CD8-positive, alpha-beta T cell (primary cell): ENCODE measurements at places on chromosomes 7 and 10.

DNA sequence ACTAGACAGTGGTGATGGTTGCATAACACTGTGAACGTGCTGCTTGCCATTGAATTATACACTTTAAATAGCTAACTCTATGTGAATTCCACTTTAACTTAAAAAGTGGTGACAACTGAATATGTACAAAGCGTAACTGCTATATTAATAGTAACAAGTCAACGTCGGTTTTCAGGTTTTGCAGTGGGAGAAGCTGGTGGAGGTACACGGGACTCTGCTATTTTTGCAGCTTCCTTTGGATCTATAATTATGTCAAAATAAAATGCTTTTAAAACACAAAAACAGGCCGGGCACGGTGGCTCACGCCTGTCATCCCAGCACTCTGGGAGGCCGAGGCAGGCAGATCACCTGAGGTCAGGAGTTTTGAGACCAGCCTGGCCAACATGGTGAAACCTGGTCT is 21.0 kb downstream of the AP5Z1 start:
- no peak for DNase-seq

DNA sequence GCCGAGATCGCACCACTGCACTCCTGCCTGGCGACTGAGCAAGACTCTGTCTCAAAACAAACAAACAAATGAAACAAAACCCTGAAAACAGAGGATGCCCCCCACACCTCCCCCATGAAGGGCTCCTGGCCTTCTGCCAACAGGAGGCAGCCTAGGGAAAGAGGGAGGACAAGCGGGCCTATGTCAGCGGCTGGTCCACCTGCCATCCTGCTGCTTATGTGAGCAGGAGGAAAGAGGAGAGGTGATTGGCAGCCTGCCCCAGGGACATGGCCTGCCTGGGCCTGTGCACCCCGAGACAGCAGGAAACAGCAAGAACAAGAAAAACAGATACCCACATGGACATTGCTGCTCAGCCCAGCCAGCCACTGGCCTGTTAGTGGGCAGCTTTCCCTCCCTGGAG is 9.1 kb upstream of the ZNF316 start:
- no peak for DNase-seq

- no peak for DNase-seq
Measured at GRCh38 chr10:3323865-3324498, 151.4 kb upstream of the PITRM1 start.

DNA sequence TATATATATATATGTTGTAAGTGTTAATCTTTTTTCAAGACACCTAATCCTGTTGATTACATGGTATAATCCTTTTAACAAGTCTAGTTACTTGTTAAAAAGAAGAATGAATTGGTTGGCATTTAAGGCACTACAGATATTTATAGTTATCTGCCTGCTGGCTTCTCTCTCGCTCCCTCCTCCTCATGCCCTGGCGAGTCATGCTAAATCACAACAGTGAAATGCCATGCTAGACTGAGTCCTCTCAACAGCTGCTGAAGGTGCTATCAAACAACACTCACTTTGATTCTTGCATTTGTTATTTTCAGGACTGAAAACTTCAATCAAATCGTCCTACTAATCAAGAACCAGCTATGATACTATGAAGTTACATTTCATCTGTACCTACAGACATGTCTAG is 15.4 kb downstream of the NRAP start:
- no peak for DNase-seq

DNA sequence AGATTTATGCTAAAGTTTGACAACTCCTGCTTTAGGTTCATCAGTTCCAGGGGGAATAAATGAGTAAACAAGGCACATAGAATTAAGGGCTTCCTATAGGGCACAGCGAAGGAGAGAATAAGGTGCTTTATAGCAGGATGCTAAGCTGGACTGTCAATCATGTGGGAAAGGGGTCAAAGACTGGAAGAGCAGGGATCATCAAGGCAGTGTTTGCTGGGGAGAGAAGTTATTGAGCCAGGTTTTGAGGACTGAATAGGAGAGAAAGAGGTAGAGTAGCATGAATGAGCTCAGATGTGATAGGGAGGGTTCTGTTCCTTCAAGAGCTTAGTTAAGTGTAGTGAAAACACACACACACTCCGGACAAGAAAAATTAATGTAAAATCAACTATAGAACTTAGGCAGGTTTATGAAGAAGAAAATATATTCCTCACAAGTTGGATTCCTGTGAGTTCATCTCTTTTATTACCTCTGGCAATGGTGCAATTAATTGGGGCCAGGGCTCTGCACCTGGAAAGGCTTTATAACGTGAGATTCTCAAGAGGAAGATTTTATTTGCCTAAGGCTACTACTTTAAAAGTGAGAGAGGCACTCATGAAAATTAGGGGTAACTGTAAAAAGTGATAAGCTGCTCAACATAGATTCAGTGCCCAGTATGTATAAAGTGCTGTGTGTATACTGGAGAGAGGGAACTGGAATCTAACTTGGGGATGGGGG is 222.4 kb downstream of the AUTS2 start:
- no peak for DNase-seq

GRCh38 chr7:130971297-130971696 is 237.3 kb upstream of the KLF14 start:
- DNase-seq, result no peak

DNA sequence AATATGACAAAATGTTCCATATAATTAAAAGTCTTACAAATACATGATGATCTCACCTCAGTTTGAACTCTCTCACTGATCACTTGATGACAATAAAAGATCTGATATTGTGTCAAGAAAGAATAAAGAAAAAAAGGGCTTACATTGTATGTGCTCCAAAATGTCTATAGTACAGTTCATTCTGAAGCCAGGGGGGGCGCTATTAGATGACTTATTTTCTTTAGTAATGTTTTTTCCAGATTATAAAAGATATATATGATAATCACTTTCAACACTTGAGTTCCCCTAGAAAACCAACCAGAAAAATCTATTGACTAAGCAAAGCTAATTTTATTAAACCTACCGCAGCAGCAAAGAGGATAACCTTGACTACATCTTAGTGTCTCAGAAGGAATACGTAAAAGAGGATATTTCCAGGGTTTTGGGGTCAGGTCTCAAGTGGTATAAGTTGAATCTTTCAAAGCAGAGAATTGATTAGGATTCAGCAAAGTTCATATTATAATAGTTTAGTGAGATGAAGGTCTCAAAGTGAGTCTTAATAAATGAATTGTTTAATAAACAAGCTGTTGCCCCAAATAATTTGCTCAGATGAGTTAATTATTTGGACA is 55.8 kb downstream of the PTN start:
- DNase-seq, result no peak

DNA sequence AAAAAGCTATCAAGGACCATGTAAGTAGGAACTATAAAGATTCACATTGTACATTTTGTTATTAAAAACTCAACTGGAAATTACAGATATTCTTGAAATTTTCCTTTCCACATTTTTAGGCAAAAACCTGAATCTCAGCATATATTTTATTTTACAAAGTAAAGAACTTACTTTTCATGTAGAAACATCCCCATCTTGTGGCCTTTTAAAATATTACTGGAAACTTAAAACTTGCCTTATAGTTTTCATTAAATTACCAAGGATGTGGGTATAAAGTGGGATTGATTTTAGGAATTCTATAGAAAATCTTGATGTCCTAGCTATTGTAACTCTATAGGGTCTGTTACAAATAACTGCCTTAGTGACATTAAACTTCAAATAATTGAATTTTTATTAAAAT is 10.6 kb downstream of the DBF4 start:
- no peak for DNase-seq

DNA sequence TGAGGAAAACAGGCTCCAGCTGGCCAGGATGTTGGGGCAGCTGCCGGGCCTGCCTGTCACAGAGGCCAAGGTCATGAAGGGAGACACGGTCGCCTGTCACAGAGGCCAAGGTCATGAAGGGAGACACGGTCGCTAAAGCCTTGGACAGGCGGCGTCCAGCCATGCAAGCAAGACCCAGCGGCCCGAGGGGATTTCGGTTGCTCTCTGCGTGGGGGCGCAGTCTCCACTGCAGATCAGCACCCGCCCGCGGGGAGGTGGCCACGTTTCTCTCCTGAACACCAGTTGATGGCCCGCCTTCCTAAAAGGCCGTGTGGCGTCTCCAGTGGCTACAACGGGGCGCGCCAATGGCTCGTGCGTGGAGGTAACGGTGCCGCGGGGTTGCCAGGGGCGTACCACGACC is 67.0 kb upstream of the PCGF5 start:
- no peak for DNase-seq

- no peak for DNase-seq
Measured at GRCh38 chr10:87613751-87614150, 45.9 kb upstream of the PAPSS2 start.

DNA sequence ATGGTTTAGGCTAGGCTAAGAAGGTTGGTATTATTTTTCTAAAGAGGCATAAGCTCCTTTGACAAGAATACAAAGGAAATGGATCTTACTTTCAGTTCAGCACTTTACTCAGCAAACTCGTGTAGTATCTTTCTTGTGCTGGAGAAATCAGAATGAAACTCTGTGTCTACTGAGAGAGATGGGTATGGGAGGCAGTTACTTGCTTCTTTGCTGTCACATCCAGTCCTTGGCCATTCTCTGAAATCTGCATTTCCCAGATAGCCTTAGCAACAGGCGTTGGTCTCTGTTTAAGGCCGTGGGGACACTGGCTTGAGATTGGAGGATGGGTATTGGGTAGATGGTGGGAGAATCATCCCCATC is 180.5 kb downstream of the NRP1 start:
- no peak for DNase-seq

DNA sequence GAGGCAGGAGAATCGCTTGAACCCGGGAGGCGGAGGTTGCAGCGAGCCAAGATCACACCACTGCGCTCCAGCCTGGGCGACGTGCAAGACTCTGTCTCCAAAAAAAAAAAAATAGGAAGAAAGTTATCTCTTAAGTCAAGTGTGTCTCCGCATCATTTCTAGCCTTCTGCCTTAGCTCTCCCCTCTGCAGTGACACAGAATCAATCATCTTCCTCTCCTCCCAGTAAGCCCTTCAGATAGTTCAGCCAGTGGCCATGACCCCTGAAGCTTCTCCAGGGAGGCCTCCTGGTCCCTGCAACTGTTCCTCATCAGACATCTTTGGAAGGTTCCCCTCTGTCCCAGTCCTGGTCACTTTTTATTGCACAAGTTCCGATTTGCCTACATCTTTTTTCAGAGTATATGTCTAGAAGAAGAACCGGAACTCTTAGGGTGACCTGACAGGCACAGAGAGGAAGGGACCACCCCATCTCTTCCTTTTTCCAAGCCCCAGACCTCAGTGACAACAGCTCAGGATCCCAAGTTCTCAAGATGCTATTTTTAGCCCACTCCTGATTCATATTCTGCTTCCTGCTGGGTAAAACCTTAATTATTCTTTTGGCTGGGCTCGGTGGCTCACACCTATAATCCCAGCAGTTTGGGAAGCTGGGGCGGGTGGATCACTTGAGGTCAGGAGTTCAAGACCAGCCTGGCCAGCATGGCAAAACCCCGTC is 6.6 kb upstream of the RHBDD2 start:
- no peak for DNase-seq

GRCh38 chr10:132153616-132154217 is 33.0 kb upstream of the DPYSL4 start:
- no peak for DNase-seq

- no peak for DNase-seq
Measured at GRCh38 chr10:70840836-70841235, 25.1 kb downstream of the SGPL1 start.
